ENCODE measurements at places on chromosomes 2 and 18.

- DNase-seq, result no peak
Observed at GRCh38 chr2:144678736-144679135, 158.8 kb upstream of the ZEB2 start.

DNA sequence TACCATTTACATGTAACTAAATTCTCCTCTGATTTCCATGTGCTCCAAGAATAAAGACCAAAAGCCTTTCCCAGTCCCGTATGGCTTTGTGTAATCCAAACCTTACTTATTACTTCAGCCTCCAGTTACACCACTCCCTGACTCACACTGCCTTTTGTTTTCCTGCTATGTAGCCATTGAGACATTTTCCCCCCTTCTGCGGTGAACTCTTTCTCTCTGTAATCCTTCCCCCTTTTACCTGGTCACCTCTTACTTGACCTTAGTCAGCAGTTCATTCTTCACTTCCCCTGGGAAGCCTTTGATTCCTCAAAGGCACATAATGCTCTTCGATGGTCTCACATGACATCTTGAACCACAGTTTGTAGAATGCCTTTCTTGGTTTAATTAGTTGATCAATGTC, 256.0 kb upstream of the FANCL start:
- no peak for DNase-seq

DNA sequence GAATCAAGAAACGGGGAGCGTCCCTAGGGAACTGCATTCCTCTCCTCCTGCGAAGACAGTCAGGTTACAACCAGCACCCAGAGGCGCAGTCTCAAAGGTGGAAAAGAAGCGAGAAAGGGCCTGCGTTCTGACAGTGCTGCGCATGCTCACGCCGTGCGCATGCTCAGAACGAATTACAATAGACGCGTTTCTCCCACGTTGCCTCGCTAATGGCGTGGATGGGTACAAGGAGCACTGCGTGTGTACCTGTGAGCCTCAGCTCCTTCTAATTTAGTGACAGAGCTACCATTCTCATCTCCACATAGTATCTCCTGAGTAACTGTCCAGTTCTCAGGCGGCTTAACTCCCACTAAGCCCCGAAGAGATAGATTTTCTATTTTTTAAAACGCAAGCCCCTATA, 448.8 kb downstream of the TXNL1 start:
- DNase-seq, result no peak

GRCh38 chr2:37568565-37568964, 102.9 kb downstream of the CDC42EP3 start:
- DNase-seq, result no peak

DNA sequence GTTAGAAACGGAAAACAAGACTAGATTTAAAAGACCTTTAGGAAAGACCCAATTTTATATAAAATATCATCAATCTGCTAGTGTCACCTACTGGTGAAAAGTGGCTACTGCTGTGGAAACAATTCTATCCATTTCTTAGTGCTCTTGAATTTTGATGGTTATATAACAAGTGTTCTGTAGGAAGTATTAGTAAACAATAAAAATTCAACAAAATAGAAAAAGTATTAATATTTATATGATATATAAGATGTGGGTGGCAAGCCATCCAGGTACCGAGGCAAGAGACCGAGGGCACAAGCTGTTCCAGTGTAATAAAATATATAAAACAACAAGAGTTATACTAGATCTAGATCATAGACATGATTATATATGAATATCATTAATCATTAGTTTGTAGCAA, 6.2 kb upstream of the TMEM87B start:
- peak; percentile 50 for DNase-seq

- no peak for DNase-seq
Observed at GRCh38 chr2:29567906-29568520, 353.4 kb downstream of the ALK start.

DNA sequence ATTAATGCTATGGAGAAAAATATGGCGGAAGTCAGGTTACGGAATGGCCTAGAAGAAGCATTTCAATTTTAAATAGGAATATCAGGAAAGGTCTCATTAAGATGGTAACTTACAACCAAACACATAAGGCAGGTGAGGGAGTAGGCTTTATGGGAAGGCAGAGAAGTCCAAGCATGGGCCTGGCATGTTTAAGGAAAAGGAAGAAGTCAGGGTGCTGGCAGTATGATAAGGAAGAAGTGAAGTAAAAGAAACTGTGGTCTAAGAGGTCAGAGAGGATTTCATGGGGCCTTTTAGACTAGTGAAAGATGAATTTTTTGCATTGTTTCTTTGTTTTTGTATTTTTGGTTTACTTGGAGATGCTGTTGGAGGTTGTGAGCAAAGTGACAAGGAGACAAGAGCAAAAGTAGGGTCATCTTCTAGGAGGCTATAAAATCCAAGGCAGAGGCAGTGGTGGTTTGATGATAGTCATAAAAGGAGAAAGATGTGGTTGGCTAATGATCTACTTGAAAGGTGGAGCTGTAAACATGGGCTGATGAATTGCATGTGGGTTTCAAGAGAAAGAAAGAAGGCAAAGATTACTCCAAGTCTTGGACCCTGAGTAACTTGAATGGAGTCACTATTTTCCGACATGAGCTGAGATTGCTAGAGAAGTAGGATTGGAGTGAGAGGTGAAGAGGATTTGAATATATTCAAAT, 354.3 kb downstream of the GPD2 start:
- DNase-seq, result no peak

DNA sequence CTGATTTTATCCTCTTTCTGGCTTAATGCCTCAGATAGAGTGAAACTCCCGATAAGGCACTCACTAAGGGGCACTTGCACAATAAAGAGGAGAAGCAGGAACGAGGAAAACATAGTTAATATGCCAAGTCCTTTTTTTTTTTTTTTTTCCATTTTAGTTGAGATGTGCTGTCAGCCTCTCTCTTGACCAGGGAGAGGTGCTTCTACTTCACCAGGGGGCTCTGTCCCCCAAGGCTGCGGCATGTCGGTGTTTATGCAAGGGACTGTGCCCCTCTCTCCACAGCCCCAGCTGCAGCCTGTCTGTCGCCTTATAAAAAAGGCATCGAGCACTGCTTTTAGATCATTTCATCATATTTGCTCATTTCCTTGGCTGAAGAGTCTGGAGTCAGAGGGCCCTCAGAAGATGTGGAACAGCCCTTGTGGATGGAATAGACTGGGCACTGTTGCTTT, 178.1 kb downstream of the SLC8A1 start:
- DNase-seq, result no peak

GRCh38 chr18:13381944-13382365, 163.4 kb downstream of the LDLRAD4 start:
- peak; percentile 72 for DNase-seq

- no peak for DNase-seq
Observed at GRCh38 chr18:39105104-39105503, 1539.5 kb upstream of the CELF4 start.

DNA sequence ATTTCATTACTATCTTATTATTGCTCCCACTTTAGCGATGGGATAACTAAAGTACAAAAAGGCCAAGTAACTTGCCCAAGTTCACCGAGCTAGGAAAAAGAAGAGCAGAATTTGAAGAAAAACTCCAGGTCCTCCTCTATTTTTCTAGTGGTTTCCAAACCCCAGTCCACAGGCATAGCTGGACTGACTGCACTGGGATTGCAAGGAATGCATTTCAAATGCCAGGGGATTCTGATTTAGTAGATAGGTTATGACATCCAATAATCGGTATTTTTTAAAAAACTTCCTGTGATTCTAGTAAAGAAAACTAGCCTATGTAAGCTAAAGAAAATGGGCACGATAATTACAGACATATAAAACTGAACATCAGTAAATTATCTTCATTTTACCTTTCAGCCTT, 62.7 kb upstream of the GALNT5 start:
- peak; percentile 47 for DNase-seq

GRCh38 chr2:74571058-74571457, 16.5 kb downstream of the DOK1 start:
- no peak for DNase-seq

- DNase-seq, result no peak
Observed at GRCh38 chr2:38907743-38908562, 18.3 kb downstream of the ARHGEF33 start.

GRCh38 chr2:241350878-241351639, 5.0 kb upstream of the FARP2 start:
- DNase-seq, result no peak
